ENCODE measurements at places on chromosomes 4 and X.

DNA sequence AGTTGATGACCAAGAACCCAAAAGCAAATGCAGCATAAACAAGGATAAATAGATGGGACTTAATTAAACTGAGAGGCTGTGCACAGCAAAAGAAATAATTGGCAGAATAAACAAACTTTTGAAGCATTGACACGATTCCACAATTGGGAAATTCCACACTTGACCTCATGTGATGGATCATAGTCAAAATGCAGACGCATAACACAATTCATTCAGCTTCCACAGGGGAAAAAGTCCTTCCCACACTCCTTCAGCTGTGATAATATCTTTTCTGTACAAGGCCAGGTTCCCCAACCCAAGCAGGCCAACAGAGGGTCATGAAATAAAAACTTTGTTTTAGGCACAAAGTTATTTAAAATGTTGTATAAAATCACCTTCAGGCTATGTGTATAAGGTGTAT lies 66.6 kb upstream of the SLIT2 start:
- DNase-seq: no peak

- DNase-seq: no peak
Observed at GRCh38 chr4:73776321-73776729, 36.0 kb downstream of the CXCL8 start.

DNA sequence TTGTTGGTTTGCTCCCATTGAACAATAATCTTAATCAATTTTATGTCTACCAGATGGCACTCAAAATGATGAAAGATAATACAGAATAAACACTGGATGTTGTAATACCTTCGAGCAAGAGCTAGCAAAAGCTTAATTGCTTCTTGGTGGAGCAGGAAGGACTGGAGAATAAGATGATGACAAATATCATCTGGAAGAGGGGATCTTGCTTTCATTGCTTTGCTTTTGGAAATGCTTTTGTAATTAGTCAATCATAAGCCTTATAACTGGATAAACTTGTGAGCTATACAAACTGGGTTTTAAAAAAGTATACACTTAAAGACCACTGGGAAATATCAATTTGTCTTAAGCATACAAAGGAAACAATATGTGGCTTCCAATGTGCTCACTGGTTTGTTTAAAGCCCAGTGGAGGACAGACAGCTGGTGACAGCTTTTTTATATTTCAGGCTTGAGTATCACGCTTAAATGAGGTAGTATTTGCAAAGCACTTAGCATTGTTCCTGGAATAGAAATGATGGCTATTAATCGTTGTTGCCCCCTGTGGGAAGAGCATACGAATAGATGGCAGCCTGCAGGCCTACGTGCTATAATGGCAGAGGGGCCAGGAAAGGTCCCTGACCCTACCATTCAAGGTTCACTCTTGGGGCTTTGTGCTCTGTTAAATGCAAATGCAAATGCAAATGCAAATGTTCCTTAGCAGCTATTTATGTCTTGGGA lies 61.2 kb downstream of the TMEM150C start:
- no peak for DNase-seq

DNA sequence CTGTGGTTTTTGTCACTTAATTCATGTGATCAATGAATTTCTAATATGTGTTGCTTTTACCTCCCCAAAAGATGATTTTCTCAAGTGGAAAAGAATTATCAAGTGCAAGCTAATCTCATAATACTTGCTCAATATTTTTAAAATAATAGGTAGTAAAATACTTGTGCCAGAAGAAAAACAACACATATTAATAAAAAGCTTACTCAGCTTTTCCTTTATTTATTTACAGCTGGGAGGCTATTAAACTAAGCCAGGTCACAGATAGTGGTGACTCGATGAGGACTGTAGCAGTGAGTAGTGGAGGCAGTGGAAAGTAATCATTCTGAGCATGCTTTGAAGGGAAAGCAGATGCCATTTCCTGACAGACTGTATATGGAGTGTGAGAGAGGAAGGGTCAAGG lies 96.1 kb downstream of the PRDM5 start:
- DNase-seq: no peak

DNA sequence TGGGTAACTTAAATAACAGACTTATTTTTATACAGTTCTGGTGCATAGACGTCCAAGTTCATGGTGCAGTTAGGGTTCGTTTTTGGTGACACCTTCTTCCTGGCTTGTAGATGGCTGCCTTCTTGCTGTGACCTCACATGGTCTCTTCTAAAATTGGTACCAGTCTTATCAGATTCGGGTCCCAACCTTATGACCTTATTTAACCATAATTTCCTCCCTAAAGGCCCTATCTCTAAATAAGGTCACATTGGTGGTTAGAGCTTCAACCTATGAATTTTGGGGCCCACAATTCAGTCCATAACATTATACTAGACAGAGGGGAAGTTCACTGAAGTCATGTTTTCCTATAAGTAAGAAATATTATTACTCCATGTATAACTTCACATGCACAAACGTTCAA lies 128.0 kb downstream of the CFAP299 start:
- DNase-seq: no peak

DNA sequence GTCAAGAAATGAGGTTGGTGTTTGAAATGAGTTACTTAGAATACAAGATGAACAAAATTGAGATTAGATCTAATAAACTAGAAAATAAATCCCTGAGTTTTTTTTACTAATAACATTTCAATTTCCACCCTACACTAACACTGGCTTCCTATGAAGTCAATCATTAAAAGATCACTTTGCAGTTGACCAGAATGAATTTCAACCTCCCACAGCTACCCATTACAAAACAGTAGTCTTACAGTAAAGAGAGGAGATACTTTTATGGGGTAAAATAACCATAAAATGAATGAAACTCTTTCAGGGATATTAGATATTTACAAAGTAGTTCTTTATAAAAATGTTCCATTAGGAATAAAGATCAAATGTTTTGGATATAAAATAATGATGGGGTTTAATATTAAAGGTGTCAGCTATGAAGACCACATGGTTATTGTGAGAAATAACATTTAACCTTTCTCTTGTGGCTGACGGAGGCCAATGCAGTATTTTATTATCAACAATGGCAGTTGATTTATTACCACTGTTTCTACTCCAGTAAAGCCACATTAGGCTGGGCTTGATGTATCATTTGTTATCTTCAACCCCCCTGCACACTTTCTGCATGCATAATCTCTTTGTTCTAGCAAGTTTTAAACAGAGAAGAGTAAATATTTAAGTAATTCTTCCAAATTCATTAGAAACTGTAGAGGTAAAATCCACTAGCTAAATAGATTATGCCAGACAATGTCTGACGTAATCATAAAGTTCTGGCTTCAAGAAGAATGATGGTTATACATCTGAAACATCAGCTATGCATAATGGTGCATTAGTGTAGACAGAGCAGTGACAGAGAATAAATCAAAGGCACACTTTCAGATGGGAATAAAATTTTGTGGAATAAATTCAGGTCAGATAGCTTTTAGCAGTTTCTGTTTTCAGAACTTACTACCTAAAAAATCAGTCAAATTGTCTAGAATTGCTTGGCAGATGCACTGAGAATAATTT lies 516.6 kb downstream of the PCDH18 start:
- no peak for DNase-seq

- no peak for DNase-seq
Observed at GRCh38 chrX:11687157-11687556, 21.4 kb upstream of the ARHGAP6 start.

DNA sequence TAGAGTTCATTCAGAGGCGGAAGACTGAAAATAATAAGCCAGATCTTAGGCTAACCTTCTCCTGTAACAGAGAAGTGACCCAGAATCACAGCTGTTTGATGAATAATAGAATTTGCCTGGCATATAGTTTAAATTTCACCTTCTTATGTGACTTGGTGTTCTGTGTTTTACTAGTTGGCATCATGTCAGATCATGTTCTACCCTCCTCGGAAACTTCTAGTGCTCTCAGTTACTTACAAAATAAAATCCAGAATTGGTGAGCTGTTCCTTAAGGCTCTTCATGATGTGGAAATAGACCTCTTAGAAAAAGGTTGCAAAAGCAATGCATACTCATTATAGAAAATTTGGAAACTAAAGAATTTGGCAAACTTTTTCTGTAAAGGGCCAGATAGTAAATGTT lies 31.1 kb downstream of the TMEM164 start:
- no peak for DNase-seq

- no peak for DNase-seq
Observed at GRCh38 chr4:75710246-75710645, 14.1 kb upstream of the USO1 start.

GRCh38 chr4:42225286-42225685 lies 72.8 kb upstream of the BEND4 start:
- DNase-seq: no peak

DNA sequence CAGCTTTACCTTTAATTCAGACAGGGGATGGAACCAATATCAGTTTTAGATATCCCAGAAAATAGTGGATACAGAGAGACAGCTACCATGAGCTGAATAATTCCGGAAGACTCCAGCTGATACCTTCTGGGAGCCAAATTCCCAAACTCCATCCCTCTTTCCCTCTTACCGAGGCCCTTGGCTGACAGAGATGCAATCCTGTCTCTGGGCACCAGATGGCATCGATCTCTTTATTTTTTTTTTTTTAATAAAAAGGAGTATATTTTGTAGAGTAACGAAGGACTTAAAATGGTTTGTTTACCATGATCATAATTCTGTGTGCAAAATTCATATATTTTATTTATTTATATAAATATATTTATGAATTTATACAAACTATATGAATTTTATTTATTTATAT lies 31.0 kb downstream of the RAB40A start:
- DNase-seq: no peak

GRCh38 chr4:150021483-150021882 lies 56.8 kb upstream of the DCLK2 start:
- DNase-seq: no peak

DNA sequence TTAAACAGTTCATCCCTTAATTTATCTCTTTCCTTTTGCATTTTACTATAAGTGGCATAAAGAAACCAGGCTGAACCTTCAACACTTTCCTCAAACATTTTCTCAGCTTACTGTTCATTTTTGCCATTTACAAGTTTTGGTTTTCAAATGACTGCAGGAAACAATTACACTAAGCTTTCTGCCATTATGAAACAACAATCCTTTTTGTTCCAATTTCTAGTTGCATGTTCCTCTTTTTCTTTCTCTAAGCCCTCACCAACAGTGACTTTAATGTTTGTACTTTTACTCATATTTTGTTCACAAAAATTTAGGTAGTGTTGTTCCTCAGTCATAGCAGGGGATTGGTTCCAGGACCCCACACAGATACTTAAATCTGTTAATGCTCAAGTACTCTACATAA lies 1526.1 kb downstream of the STIM2 start:
- no peak for DNase-seq

- no peak for DNase-seq
Observed at GRCh38 chr4:24515698-24516097, 68.7 kb downstream of the DHX15 start.

DNA sequence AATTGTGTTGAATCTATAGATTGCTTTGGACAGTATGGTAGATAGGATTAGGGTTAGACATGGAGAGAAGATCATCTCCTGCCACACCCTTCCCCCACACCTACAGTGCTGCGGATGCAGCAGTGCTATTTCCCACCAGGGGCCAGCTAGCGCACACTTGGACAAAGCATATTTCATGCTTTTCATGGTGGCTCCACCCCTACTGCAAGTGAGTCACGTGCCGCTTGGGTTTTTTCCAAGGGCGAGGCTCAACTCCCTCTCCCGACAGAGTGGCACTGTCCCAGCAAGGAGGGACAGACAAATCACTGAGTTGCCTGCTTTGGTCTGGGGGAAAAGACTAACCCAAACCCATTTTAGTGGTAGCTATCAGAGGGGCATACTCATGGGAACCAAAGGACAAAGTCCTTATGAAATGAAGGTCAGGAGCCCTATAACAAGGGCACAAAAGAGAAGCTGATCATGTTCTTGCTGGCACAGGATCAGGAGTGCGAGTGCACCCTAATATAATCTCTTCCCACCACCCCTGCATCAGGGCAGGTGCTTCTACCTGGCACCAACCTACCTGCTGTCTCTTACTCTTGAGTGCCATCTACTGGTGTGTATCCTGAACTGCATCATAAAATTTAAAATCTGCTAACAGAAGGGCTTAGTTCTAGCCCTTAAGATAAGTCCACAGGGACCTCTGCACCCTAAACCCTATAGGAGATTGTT lies 55.1 kb upstream of the PGAM4 start:
- DNase-seq: peak; percentile 36

DNA sequence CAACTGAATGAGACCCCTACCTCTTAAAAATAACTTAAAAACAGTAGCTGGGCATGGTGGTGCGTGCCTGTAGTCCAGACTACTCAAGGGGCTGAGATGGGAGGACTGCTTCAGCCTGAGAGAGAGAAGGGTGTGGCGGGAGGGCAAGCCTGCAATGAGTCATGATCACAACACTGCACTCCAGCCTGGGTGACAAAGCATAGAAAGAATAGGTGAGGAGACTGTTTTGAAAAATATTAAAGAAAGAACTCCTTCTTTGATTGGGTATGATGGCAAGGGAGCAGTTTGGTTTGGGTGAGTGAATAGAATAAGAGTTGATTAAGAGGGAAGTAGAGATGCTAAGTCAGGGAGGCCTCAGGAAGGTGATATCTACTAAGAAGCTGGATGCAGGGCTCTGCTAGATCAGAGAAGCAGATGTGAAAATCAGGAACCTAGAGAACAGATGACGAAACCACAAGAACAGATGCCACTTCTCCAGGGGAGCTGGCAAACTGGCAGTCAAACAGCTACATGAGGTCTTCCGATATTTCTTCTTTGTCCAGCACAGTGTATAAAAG lies 318.6 kb downstream of the OPHN1 start:
- DNase-seq: no peak

- no peak for DNase-seq
Observed at GRCh38 chr4:113179996-113180395, 130.5 kb downstream of the ANK2 start.

GRCh38 chr4:173057442-173057841 lies 111.2 kb upstream of the GALNT7 start:
- no peak for DNase-seq

- no peak for DNase-seq
Observed at GRCh38 chrX:40415675-40416074, 165.1 kb upstream of the ATP6AP2 start.

DNA sequence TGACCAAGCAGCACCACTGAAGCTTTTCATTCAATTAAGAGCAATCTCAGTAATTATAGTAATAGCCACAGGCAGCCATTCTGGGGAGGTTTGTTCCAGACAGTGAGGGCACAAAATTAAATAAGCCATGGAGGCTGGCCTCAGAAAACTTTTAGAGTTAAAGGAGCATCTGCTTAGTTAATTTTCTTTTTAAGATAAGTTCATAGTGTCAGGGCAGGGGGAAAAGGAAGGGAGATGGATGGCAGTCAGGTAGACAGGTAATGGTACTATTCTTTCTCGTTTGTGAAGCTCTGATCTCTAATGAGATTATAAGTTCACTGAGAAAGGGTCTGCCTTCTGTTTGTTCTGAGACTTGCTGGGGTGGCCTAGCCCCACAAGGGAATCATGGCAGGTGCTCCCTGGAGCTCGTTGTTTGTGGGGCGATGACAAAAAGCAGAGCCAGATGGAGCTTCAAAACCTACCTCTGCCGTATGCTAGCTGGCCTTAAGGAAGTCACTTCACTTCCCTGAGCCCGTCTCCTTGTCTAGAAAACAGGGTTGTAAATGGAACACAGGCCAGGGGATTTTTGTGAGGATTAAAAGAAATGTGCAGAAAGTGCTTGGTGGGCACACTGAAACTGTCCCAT lies 44.6 kb upstream of the FGFBP2 start:
- no peak for DNase-seq
